GM12878 (cell line): ENCODE measurements at places on chromosomes 5 and 9. TPM values are rescaled to one million over a fixed set of nuclear protein-coding genes. Genes with fewer than 3 reads are reported as not detected.

Gene ARHGEF28
- 0.15 and 0.19 TPM in 2 replicates for total RNA-seq

Gene CER1
- total RNA-seq, result not detected in 2 replicates

Gene ANP32B
- total RNA-seq, result 239 and 244 TPM in 2 replicates

GRCh38 chr5:154757814-154758406 is 2.7 kb downstream of the LARP1 start:
- H3K4me3 ChIP-seq, result peak overlapping the region; percentile 70
- no peak for DNase-seq
- H3K27ac ChIP-seq, result peak overlapping the region; percentile 62
- peaks cover 35% of the 10 kb centered on the region for H3K4me1 ChIP-seq
- no peaks in the 10 kb centered on the region for H3K27me3 ChIP-seq

- no peak overlapping the region for H3K27ac ChIP-seq
- no peak overlapping the region for H3K4me3 ChIP-seq
- no peaks in the 10 kb centered on the region for H3K36me3 ChIP-seq
- DNase-seq, result no peak
Observed at GRCh38 chr9:19186232-19186631, 44.3 kb upstream of the DENND4C start.

DNA sequence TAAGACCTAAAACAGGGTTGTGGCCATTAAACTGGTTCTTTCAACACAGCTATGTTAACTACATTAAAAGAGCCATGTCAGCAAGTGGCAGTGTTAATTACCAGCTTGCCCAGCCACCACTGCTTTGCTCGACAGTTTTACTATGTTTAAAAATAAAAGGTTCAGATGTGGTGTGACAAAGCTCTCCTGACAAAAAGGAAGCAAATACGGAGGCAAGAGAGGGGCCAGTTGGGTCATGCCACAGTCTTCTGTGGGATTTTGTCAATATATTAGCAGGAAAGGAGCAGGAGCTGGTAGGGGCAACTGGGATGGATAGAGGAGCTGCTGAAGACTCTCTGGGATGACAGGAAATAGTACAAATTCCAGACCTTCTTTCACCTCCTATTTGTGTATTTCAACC is 113.5 kb upstream of the PCA3 start:
- H3K4me3 ChIP-seq, result no peak overlapping the region
- no peaks in the 10 kb centered on the region for H3K27me3 ChIP-seq
- peaks cover 4% of the 10 kb centered on the region for H3K4me1 ChIP-seq
- H3K27ac ChIP-seq, result no peak overlapping the region
- H3K36me3 ChIP-seq, result no peaks in the 10 kb centered on the region
- no peak for DNase-seq

DNA sequence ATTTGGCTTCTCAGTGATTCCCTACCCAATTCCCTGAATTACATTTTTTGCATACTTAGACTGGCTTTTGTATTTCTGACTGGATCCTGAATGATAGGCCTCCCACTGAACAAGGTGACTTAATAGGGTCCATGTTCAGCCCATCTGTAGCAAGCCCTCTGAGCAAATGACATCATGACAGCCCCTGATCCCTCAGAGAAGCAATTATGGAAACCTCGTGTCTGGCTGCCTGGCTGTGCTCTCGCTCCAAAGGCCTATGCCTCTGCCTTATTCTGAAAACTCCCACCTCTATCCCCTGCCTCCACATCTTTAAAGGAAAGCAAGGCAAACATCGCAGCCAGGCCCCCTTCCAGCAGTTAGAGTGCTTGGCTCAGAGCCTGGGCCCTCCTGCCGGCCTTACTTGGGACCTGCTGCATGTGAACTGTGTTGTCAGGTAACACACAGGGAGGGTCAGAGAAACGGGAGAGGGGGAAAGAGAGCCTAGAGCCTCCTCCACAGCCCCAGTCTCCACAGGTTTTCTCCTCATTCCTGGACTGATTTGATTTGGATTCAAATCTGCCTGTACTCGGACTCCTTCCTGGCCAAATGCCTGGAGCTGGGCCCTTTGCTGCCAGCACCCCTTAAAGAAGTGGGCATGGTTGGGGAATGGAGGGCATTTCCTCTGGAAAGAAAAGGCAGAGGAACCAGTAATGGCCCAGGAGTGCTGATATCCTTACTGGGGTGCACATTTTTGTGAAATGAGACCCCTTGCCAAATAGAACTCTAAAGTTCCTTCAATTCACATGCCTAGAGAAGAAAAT is 3.8 kb downstream of the DCANP1 start:
- H3K27me3 ChIP-seq, result no peaks in the 10 kb centered on the region
- peaks cover 17% of the 10 kb centered on the region for H3K4me1 ChIP-seq
- DNase-seq, result no peak
- no peak overlapping the region for H3K4me3 ChIP-seq

DNA sequence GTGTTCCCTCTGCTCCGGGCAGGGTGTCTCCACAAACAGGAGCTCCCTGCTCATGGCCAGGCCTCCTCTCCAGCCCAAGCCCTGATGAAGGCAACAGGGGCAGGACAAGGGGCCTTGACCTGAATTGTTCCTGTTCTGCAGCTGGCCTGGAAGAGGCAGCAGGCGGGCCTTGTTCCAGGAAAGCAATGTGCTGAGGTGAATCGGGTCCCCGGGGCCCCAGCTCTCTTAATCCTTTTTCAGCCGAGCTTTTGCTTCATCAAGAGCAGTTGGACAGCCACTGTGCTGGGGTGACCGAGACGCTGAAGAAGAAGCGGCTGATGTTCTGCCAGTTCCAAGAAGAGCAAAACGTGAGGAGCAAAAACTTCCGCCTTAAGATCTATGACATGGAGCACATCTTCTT is 41.4 kb downstream of the CCDC180 start:
- no peak overlapping the region for H3K27ac ChIP-seq
- no peaks in the 10 kb centered on the region; the same call in none of the 2 replicates for H3K27me3 ChIP-seq
- no peaks in the 10 kb centered on the region for H3K36me3 ChIP-seq
- H3K4me1 ChIP-seq, result no peaks in the 10 kb centered on the region
- no peak overlapping the region for H3K4me3 ChIP-seq

DNA sequence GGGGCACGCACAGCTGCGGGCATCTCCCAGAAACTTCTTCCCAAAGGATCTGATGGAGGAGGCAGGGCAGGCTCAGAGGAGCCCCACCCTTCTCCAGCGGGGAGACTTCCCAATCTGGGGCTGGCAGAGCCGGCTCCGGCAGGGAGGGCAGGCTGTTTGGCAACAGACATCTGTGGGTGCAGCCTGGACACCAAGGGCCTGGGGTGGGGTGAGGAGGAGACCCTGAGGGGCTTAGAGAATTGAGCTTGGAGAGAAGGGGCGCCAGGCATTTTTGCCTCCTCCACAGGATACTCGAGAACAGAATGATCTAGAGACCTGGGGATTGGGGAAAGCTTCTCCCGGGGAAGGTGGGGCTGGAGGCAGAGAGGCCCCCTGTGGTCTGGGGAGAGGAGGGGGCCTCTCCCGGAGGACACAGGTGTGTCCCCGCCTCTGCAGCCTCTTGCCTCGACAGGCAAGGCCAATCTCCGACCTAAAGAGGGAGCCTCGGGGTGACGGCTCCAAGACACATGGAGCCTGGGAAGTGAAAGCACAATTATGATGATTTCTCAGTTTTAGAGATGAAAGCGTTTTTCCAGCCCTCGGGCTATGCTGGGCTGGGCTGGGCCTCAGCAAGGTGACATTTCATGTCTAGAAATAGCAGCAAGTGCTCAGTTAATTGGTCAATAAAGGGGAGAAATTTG is 8.4 kb downstream of the LHX3 start:
- H3K4me1 ChIP-seq, result 0 out of 2 replicates have a peak, but pooled peaks cover 4% of the 10 kb centered on the region
- H3K36me3 ChIP-seq, result no peaks in the 10 kb centered on the region; the same call in 1 of the 2 replicates
- no peak overlapping the region for H3K4me3 ChIP-seq

DNA sequence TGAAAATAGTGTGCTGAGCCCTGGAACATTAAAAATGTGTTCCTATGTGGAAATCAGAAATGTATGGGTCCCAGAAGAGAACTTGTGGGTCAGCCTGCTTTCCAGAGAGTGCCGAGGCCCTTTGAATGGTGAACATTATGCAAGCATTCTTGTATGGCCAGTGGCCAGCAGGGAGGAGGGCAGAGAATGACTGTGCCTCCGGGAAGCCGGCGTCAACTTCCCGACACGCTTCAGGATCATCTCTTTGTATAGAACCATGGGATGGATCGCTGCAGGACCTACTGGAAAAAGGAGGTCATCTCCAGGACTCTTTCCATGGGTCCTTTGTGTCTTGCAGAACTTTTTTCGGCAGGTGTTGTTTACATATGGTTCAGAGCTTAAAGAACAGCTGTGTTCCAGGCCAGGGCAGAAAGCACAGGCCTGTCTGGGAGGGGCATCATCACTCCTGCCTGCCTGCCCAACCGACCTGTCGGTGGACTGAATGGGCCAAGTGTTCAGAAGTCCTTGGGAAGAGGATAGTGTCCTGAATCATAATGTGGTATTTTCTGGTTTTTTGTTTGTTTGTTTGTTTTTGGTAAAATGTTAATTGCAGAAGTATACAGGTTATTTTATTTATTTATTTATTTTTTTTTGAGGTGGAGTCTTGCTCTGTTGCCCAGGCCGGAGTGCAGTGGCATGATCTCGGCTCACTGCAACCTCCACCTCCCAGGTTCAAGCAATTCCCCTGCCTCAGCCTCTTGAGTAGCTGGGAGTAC is 9.0 kb downstream of the PRRC2B start:
- H3K4me3 ChIP-seq, result no peak overlapping the region
- no peak for DNase-seq
- H3K36me3 ChIP-seq, result peaks cover 10% of the 10 kb centered on the region; the same call in 1 of the 2 replicates
- no peak overlapping the region; the same call in 1 of the 2 replicates for H3K27ac ChIP-seq

DNA sequence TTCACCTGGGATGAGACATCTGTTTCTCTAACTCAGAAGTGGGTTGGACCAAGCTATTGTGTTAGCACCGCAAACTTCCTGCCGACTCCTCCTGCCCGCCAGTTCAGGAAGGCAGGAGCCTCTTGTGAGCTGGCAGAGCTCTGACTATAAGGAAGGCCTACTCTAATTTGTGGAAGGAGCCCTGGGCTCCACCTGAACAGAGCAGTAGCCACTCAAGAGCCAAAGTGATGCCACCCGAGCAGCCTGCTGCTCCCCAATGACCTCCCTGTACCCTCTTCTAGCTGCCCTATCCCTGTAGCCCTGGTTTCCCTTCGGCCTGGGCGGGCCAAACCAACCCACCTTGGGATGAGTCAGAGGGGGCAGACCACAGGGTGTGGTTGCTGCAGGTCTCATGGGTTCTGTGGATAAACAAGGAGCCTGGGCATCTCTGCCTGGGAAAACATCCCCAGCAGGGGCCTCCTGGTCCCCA is 81.6 kb downstream of the PSD2 start:
- peaks cover 2% of the 10 kb centered on the region; the same call in 1 of the 2 replicates for H3K36me3 ChIP-seq
- DNase-seq, result no peak
- H3K27me3 ChIP-seq, result no peaks in the 10 kb centered on the region
- no peak overlapping the region for H3K27ac ChIP-seq

DNA sequence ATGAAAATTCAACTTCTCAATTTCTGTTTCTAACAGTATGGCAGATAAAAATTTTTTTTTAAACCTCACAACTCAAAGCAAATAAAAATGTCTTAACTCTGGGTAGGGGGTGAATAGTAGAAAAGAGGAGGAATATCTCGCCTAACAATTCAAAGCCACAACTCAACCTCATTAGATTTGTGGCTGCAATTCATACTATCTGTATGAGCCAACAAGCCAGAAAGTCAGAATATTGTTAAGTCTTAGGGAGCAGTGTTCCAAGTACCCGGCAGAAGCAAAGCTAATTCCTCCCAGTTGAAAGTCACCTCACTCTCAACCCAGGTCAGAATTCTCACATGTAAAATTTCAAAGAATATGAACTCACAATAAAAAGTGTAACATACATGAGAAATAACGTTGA is 15.0 kb downstream of the PJA2 start:
- H3K27me3 ChIP-seq, result no peaks in the 10 kb centered on the region
- H3K36me3 ChIP-seq, result no peaks in the 10 kb centered on the region; the same call in 1 of the 2 replicates
- DNase-seq, result no peak

DNA sequence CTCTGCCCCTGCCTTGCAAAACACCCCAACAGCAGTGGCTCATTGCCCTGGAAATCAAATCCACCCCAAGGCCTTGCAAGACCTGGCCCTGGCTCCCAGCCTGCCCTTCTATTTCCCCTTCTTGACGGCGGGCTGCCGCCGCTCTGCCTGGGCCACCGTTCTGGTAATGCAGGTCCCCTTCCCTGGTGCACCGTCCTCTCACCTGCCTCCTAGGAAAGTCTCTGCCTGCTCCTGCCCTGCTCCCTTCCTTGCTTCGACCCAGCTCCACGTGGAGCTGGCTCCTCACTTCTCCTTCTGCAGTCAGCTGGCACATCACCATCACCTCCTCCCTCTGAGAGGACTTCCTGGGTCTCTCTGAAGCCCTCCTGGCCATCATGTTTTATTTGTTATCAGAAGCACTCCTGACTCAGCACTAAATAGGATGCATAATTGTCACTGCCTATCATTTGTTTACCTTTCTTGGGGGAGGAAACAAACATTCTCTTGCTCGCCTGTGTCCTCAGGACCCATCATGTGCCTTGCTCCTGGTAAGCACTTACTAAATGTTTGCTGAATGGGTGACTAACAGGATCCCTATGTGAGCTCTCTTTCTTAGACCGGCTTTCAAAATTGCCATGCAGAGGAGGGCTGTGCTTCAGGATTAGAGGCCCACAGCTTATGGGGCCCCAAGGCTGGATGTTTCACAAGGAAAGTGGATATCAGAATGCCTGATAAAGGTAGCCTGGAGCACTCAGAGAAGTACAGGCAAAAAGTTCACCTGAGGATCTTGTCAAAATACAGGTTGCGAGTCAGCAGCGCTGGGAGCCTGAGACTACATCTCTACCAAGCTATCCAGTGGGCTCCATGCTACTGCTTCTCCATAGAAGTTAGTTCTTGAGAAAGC is 19.6 kb upstream of the C5orf47 start:
- H3K27me3 ChIP-seq, result no peaks in the 10 kb centered on the region
- H3K4me3 ChIP-seq, result no peak overlapping the region
- no peak for DNase-seq
- H3K4me1 ChIP-seq, result peaks cover 12% of the 10 kb centered on the region
- H3K27ac ChIP-seq, result no peak overlapping the region
- H3K36me3 ChIP-seq, result no peaks in the 10 kb centered on the region

DNA sequence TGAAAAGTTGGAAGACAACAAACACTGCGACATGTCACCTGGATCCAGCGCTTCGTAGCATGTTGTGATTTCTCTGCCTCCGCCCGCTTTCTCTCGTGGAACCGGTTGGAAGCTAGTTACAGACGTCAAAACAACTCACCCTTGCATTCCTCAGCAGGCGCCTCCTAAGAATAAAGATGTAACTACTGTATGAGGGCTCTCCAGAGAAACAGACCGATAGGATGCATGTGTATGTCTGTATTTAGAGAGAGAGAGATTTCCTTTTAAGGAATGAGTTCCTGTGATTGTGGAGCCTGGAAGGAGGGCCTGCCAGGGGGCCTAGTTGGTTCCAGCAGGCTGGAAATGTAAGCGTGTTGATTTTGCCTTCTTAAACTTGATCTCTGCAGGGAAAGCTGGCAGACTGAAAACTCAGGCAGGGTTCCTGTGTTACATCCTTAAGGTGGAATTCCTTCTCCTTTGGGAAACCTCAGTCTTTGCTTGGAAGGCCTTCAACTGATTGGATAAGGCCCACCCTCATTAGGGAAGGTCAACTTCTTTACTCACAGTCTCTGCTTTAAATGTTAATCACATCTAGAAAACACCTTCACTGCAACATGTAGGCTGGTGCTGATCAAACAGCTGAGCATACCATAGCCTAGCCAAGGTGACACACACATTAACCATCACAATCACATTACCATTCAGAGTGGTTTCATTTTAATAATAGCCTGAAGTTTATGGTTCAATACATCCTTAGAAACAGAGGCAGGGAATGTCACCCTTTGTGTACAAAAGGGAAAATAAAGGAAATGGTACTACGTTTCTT is 163.8 kb downstream of the SYK start:
- H3K27me3 ChIP-seq, result no peaks in the 10 kb centered on the region
- H3K4me1 ChIP-seq, result no peaks in the 10 kb centered on the region
- H3K27ac ChIP-seq, result no peak overlapping the region
- no peak for DNase-seq

GRCh38 chr5:153818626-153819025 is 220.1 kb downstream of the FAM114A2 start:
- no peak overlapping the region for H3K4me3 ChIP-seq
- H3K4me1 ChIP-seq, result no peaks in the 10 kb centered on the region
- H3K27me3 ChIP-seq, result no peaks in the 10 kb centered on the region; the same call in none of the 2 replicates
- H3K27ac ChIP-seq, result no peak overlapping the region
- H3K36me3 ChIP-seq, result no peaks in the 10 kb centered on the region
